ENCODE measurements at places on chromosomes 13 and 19.

- no peak for DNase-seq
These were observed 179.3 kb downstream of the KDM4B start for GRCh38 chr19:5147978-5148793.

DNA sequence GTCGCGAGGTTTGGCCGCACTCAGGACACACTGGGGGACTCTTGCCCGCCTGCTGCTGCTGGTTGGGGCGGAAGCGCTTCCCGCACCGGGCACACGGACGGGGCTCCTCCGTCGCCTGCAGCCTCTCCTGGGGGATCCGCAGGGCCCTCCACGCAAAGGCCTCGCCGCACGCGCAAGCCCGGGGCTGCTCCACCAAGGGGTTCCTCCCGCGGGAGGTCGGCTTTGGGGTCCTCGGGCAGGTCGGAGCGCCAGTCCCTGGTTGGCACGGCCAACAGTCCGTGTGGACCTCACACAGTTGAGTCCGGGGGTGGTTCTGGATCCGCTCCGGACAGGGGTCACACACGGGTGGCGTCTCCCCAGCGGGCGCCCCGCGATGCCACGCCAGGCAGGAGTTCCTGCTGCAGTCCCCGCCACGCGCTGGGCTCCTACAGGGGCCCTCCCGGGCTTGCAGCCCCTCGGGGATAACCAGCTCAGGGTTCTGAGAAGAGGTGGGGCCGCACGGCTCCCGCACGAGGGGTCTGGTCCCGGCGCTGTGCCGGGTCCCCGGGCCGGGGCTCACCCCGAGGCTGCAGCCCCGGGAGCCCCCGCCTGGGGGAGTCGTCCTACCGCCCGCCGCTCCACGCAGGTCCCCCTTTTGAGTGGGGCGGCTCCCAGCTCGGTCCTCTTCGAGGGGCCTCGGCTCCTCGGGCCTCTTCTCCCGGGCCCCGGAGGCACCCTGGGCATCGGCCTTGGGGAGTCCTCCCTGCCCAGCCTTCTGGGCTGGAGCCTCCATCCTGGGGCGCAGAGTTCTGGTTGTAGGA, 6.2 kb upstream of the ZNF497 start:
- no peak for DNase-seq

- DNase-seq: no peak
These were observed 4.2 kb downstream of the SULT2B1 start for GRCh38 chr19:48556163-48556562.

DNA sequence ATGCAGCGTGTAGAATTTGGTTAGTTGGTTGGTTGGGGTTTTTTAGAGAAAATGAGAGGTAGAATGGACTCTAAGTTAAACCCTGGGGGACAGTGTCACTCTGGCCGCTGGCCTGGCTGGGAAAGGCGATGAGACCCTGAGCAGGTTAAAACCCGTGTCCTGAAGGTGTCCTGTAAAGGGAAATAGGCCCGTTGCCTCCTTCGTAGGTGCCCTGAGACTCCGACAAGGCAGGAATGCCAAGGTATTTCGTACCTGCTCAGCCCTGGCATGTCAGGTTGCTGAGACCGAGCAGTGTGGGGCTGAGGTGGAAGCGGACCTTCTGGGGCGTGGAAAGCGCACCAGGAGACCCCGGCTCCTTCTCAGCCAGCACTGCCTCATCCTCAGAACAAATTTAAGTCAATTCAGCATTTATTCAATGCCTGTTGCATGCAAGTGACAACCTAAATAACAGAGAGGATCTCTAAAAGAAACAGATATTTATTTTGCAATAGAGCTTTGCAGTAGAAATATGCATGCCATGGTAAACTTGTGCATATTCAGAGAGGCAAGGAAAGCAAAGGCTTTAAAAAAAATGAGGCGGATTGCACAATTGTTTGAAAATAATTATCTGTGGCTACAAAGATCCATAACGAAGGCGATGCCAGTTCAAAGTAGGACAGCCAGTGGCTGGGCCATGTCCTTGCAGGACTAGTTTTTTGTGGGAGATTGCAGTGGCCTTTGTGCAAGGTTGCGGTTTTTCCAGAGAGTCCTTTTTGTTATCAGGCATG, 1.4 kb upstream of the RAB20 start:
- DNase-seq: no peak

DNA sequence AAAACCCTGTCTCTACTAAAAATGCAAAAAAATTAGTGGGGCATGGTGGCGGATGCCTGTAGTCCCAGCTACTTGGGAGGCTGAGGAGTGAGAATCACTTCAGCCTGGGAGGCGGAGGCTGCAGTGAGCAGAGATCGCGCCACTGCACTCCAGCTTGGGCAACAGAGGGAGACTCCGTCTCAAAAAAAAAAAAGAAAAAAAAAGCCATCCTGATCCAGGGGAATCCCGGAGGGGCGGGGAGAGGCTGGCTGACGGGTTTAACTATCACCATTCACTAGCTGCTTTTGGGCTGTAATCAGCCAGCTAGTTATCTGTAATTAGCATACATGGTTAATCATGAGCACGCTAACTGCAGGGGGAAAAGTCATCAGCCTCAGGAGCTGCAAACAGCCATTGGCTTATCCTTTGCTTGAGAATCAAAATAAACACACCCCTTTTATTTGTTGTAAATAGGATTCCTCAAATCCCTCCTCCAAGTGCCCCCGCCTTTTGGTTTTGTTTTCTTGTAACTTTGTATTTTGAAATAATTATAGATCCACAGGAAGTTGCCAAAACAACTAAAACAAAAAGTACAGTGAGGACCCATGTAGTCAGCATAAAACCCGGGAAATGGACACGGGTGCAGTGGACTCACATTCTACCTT, 9.6 kb downstream of the FSD1 start:
- no peak for DNase-seq

- no peak for DNase-seq
These were observed 37.7 kb downstream of the ARHGEF7 start for GRCh38 chr13:111152844-111153243.

DNA sequence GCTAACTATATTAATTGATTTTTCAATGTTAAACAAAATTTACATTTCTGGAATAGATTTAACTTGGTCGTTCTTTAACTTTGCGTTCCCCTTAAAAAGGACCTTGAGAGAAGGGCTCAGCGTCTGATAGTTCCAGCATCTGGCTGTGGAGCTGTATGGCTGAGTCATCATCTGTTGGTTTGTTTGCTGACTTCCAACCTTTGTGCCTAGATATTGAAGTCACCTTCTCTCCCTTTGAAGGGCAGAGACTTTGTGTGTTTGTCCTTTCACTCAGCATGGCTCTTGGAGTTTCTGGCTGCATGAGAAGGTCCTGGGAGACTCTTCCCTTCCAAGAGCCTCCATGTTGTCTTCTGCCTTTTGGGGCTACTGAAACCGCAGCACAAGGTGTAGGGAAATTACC, 16.6 kb upstream of the IRS2 start:
- DNase-seq: no peak

GRCh38 chr13:79796136-79796535, 315.2 kb downstream of the NDFIP2 start:
- DNase-seq: no peak

DNA sequence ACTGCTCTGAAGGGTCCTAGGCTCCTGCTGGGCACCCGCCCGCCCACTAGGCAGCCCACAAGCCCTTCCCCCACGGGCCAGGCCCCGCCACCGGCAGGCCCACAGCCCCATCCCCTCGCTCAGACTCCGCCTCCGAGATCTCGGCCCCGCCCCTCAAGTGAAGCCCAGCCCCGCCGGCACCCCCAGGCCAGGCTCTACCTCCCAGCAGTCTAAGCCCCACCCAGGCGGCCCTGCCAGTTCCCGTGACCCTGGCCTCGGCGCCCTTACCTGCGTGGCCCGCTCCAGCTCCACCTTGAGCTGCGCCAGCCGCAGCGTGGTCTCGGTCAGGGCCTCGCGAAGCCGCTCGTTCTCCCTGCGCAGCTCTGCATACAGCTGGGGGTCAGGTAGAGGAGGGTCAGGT, 16.3 kb downstream of the EPS8L1 start:
- no peak for DNase-seq

Data from GM10248 (cell line).